ENCODE measurements at places on chromosomes 2 and 18.

- DNase-seq, result no peak
Observed at GRCh38 chr2:110865188-110865587, 132.8 kb downstream of the ACOXL start.

- no peak for DNase-seq
Observed at GRCh38 chr2:112846031-112846430, 9.5 kb upstream of the IL1B start.

DNA sequence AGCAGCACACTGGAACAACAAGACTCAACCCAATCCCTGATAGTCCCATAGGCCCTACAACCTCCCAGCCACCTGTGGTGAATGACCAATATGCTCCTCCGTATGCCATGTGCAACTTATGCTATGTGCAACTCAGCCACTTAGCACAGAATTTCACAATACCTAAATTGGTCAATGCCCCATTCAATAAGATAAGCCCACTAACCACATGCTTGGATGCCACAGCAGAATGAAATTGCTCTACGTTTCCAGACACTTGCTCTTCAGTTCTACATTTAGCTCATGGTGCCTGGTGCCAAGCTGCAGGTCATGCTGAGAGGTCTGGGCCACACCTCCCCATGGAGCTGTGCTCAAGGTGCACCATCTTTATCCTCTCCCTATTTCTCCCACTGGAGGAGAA is 159.8 kb downstream of the EN1 start:
- no peak for DNase-seq

DNA sequence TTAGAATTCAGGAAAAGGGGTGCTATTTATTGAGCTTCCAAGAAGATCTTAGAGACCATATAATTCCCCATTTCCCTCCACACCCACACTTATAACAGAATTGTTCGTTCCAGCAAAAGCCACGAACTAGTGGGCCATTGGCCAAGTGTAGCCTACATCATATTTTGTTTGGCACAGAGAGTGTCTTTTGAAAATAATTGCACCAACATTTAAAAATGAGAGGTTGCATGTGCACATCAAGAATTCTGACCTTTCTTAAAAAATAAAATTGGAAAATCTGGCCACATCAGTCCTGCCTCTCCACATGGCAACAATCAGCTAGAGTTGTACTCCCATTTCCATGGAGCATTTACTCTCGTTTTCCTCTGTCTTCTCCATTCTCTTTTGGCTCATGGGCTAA is 655.5 kb upstream of the FANCL start:
- DNase-seq, result no peak

GRCh38 chr2:233546774-233547173 is 19.8 kb downstream of the USP40 start:
- no peak for DNase-seq

GRCh38 chr2:148306027-148306426 is 285.1 kb downstream of the MBD5 start:
- DNase-seq, result peak; percentile 9

DNA sequence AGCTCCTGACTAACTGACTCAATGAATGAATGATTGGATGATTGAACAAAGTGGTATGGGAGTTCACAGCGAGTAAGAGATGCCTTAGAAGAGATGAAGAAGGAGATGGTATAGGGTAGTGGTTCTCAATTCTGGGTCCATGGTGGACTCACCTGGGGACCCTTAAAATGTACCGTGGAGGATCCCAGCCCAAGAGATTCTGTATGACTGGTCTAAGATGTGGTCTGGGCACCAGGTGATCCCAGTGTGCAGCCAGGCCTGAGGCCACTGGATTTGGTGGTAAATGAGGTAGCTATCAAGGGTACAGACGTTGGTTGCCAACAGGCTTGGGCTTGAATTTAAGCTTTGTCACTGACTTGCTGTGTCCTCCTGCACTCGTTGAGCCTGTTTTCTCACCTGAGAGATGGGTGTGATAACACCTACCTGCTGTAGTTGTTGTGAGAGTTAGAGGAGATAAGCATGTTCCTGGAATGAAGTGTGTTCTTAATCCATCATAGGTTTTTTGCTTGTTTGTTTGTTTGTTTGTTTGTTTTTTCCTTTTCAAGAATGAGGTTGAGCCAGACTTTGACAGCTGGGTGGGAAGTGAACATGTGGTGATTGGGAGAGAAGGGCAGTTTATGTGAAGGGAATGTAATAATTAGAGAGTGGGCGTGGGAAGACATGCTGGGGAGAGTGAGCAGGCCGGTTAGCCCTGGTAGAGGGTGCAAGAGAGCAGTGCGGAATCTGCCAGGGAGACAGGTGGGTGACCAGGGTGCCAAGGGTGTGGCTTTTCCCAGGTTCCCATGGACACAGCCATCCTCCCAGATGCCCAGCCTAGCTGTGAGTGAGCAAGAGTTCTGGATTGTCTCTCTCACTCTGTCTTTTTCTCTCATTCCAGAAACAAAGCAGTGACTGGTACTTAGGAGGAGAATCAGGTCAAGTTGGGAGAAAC is 31.4 kb upstream of the IL1B start:
- no peak for DNase-seq

GRCh38 chr18:9337873-9338272 is 3.3 kb downstream of the TWSG1 start:
- no peak for DNase-seq

- DNase-seq, result no peak
Observed at GRCh38 chr2:218438596-218438995, 19.7 kb downstream of the VIL1 start.

DNA sequence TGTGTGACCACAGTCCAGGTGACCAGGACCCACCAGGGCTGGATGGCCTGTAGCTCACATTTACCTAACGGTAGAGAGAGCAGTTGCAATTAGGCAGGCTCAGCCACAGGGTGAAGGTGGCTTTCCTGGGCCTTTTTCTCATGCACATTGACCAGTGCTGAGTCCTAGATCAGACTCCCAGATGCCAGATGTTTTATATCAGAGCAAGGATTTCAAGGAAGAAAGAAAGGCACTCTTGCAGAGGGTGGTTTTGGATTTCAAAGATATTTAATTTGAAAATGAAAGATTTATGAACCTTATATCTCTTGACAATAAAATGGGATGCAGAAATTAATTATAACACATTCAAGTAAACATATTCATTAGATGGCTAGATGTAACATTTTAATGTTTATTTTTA is 694.2 kb upstream of the GYPC start:
- DNase-seq, result no peak

DNA sequence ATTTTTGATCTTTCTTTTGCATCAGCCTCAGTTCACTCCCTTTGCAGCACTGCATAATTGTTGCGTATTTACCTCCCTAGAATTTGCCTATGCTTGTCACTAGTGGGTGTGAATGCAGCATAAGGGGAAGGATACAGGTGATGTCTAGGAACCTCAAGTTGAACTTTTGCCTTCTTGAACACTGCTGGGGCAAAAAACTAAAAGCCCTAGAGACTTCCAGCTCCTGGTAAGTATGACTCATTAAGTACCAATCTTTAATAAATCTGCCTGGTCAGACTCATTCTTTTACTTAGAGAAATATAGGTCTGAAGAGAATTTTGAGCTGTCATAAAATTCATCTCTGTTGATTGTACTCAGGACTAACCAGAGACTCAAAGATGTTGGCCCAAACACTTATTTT is 547.3 kb upstream of the FANCL start:
- DNase-seq, result no peak

DNA sequence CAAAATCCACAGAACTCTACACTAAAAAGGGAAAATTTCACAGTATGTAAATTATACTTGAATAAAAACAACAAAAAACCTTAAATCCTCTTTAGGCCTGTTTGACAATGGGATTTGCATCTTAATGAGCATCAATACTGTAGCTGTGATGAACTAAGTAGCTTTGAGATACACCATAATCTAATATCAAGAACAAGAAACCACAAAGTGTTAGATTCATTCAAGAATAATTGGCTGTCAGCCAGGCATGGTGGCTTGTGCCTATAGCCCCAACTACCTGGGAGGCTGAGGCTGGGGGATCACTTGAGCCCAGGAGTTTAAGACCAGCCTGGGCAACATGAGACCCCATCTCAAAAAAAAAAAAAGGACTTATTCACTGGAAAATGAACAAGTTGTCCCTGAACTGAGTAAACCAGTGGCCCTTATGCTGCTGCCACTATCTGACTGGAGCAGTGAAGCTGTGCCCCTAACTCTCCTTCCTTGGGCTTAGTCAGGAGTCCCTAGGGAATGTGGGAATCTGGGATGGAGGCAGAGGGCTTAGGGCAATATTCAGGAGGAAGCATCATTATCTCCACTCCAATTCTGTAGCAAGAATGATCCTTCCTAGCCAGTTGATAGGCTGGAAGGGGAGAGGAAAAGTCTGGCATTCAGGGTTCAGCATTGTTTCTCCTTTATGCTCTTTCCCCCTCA is 88.5 kb downstream of the PRKCE start:
- DNase-seq, result peak; percentile 18

DNA sequence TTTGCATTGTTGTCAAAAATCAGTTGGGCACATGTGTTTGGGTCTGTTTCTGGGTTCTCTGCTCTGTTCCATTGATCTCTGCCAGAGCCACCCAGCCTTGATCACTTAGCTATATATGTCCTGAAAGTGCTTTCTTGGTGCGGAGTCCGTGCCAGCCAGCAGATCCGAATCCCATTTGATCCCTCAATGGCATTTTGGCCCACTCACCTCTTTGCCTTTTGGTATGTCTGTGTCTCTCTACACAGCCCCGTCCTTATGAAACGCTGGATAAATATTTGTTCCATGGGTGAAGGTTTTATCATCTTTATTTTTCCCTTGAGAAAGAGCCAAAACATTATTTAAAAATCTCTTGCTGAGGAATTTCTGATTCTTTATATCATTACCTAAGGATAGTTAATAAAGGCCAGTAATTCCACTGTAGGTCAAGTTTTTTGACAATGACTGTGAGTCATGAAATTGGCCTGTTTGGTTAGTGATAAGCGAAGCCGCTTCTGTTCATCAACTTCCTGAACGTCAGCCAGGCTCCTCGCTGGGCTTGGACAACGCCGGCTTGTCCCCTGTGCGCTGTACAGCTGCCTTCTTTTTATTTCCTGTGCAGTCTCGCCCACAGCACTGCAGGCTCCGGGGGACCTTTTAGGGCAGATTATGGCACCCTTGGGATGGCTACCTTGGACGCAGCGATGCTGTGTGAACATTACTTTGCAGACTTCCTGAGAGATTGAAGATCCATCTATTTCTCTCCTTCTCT is 24.9 kb downstream of the MTCL1 start:
- DNase-seq, result no peak

GRCh38 chr18:12426924-12427323 is 19.2 kb downstream of the PRELID3A start:
- no peak for DNase-seq

GRCh38 chr18:71321319-71321718 is 1032.5 kb downstream of the SOCS6 start:
- DNase-seq, result no peak

DNA sequence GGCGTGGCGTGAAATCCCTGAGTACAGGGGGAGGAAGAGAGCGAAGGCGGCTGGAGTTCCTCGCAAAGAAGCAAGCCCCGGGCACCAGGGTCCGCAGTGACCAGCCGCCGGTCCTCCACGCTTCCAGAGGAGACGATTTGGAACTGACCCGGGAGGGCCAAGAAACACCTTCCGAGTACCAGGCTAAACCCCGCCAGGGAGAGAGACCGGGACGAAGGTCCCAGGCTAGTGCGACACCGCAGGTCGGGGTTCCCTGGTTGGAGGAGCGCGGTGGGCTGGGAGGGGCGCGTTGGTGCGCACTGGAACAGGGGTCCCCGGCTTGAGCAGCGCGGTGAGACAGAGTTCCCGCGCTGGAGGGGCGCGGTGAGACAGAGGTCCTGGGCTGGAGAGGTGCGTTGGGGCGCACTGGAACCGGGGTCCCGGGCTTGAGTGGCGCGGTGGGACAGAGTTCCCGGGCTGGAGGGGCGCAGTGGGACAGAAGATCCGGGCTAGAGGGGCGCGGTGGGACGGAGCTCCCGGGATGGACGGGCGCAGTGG is 901 bp downstream of the WDFY1 start:
- peak; percentile 71 for DNase-seq

DNA sequence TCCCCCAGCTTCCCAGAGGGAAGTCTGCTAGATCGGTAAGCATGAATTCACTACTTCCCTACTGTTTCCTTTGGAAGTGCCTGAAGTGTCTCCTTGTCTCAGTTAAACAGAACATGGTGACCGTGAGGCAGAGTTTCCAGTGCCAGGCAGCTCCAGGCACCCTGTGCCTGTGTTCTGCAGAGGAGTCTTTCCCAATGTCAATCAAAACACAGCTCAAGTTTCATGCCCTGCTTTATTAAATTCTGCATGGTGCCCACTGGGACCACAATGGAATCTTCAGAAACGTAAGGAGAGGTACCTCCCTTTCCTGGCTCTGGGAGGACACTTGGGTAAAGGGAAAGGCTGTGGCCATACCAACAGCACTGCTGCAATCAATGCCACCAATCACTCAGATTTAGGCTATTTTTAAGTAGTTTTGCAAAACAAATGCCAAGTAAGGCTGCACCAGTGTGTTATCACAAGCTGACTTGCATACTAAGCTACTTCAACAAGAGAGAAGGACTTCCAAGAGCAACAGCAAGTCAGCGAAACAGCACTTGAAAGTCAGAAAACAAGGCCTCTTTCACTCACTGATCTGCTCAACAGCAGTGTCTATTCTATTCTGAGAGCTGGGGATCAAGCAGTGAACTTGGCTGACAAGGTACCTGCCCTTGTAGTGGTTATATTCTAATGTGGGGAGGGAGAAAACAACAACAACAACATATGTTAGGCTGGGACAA is 14.9 kb downstream of the LPIN2 start:
- DNase-seq, result no peak

Data from neural progenitor cell (in vitro differentiated cells).